Activated naive CD4-positive, alpha-beta T cell treated with anti-CD3 and anti-CD28 coated beads for 36 hours (primary cell): ENCODE measurements at places on chromosomes 7 and 10. TPM values are rescaled to one million over a fixed set of nuclear protein-coding genes. Genes with fewer than 3 reads are reported as not detected.

The SSC4D gene
- total RNA-seq, result 0.57 TPM

The DNAJB6 gene
- 69.0 TPM for total RNA-seq

The SERPINE1 gene
- not detected for total RNA-seq

The ADCY1 gene
- 0.29 TPM for total RNA-seq

The MAGI2 gene
- 0.19 TPM for total RNA-seq

The SHH gene
- not detected for total RNA-seq

The BLNK gene
- not detected for total RNA-seq

The ZNF503 gene
- total RNA-seq, result 0.07 TPM

The ARMC10 gene
- total RNA-seq, result 46.6 TPM

The FAM25G gene
- not detected for total RNA-seq

- no peak for DNase-seq
- H3K4me1 ChIP-seq, result no peaks in the 10 kb centered on the region
- no peaks in the 10 kb centered on the region for H3K27me3 ChIP-seq
Observed at GRCh38 chr10:84660450-84661159, 332.2 kb downstream of the CCSER2 start.

- H3K27me3 ChIP-seq, result peaks cover 3% of the 10 kb centered on the region
- no peak overlapping the region for H3K27ac ChIP-seq
- H3K36me3 ChIP-seq, result no peaks in the 10 kb centered on the region
- H3K4me3 ChIP-seq, result no peak overlapping the region
Observed at GRCh38 chr7:26500749-26501352, 209.2 kb downstream of the SNX10 start.

GRCh38 chr10:5365928-5366327, 1.2 kb downstream of the UCN3 start:
- H3K4me3 ChIP-seq, result no peak overlapping the region
- H3K36me3 ChIP-seq, result no peaks in the 10 kb centered on the region
- H3K27ac ChIP-seq, result no peak overlapping the region
- no peaks in the 10 kb centered on the region for H3K4me1 ChIP-seq

GRCh38 chr10:42941790-42942189, 135.1 kb upstream of the RET start:
- no peaks in the 10 kb centered on the region for H3K4me1 ChIP-seq
- no peaks in the 10 kb centered on the region for H3K27me3 ChIP-seq
- H3K4me3 ChIP-seq, result no peak overlapping the region
- no peaks in the 10 kb centered on the region for H3K36me3 ChIP-seq

GRCh38 chr7:30330134-30331111, 46.0 kb downstream of the ZNRF2 start:
- peaks cover 2% of the 10 kb centered on the region for H3K36me3 ChIP-seq
- H3K27me3 ChIP-seq, result no peaks in the 10 kb centered on the region
- H3K27ac ChIP-seq, result peak overlapping the region; percentile 48
- peaks cover 44% of the 10 kb centered on the region for H3K4me1 ChIP-seq

DNA sequence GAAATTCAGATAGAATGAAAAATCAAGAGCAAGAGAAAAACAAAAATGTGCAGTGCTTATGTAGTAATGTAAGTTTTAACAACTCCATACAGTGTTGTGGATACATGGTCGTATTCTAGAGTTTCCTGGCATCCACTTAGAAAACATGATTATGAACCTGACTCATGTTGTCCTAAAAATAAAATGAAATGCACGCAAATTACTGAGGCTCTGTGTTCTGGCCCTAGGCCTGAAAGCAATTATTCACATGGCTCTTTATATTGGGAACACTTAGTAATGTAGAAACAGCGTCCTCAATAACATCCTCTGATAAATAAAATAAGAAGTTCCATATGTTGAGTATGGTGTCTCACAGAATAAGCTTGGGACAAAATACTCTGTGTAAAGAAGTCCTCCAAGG, 200.2 kb upstream of the SEMA3E start:
- no peaks in the 10 kb centered on the region for H3K27me3 ChIP-seq
- no peaks in the 10 kb centered on the region for H3K4me1 ChIP-seq
- H3K27ac ChIP-seq, result no peak overlapping the region
- DNase-seq, result no peak
- H3K4me3 ChIP-seq, result no peak overlapping the region

GRCh38 chr10:127117125-127117524, 79.3 kb downstream of the INSYN2A start:
- no peaks in the 10 kb centered on the region for H3K4me1 ChIP-seq
- H3K36me3 ChIP-seq, result no peaks in the 10 kb centered on the region
- DNase-seq, result peak; percentile 62

- H3K27me3 ChIP-seq, result no peaks in the 10 kb centered on the region
- peaks cover 3% of the 10 kb centered on the region for H3K4me1 ChIP-seq
- no peak for DNase-seq
- no peaks in the 10 kb centered on the region for H3K36me3 ChIP-seq
Observed at GRCh38 chr7:45190406-45191165, 33.0 kb downstream of the RAMP3 start.

DNA sequence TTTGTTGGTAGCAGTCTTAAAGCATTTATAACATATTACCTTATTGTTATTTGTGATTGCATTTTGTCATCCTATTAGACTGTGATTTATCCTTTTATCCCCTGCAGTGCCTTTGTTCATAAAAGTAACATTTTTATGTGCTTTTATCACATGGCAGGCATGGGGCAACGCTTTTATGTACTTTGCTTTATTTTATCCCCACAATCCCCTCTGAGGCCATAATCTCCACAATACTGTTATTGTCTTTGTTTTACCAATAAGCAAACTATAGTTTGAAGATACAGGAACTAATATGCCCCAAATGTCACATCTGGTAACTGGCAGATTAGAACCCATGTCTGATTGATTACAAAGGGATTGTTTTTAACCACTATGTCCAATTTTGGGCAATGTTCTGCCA, 613.5 kb downstream of the REEP3 start:
- H3K4me3 ChIP-seq, result no peak overlapping the region
- H3K27me3 ChIP-seq, result no peaks in the 10 kb centered on the region
- H3K36me3 ChIP-seq, result no peaks in the 10 kb centered on the region
- DNase-seq, result no peak

GRCh38 chr7:27156508-27156898, at the start of gene HOXA7:
Gene HOXA7, minus strand, starts transcription at chr7:27156675. Its CDS starts 130 bp downstream, at chr7:27156545.
- no peak within 1 kb of the TSS for H3K27ac ChIP-seq
- peaks cover 85% of the 10 kb centered on the region for H3K27me3 ChIP-seq
- H3K4me1 ChIP-seq, result peaks cover 47% of the 10 kb centered on the region
- H3K4me3 ChIP-seq, result peak within 1 kb of the TSS; percentile 49

- peaks cover 8% of the 10 kb centered on the region for H3K27me3 ChIP-seq
- DNase-seq, result no peak
- H3K4me3 ChIP-seq, result no peak overlapping the region
- no peaks in the 10 kb centered on the region for H3K4me1 ChIP-seq
Observed at GRCh38 chr7:65454469-65454868, 80.8 kb downstream of the ZNF92 start.

- H3K4me3 ChIP-seq, result no peak overlapping the region
- H3K27me3 ChIP-seq, result no peaks in the 10 kb centered on the region
- no peak overlapping the region for H3K27ac ChIP-seq
Observed at GRCh38 chr7:30853576-30853975, 58.1 kb upstream of the AQP1 start.

DNA sequence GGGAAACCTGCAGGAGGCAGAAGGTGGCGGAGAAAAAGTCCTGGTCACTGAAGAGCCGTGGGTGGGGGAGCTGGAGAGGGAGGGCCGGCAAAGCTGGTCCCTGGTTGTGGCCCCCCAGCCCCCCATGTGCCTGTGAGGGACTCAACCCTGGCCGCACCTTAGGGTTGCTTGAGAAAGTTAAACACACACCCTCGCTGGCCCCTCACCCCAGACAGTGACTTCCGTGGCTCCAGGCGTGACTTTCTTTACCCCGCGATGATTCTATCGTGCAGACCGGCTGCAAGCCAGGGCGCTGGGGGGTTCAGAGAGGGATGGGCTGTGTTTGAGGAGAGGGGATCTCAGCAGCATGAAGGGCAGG, 447.6 kb upstream of the FOXK1 start:
- no peak overlapping the region for H3K27ac ChIP-seq
- DNase-seq, result no peak
- no peaks in the 10 kb centered on the region for H3K36me3 ChIP-seq

- H3K4me3 ChIP-seq, result no peak overlapping the region
- peaks cover 10% of the 10 kb centered on the region for H3K4me1 ChIP-seq
- H3K27me3 ChIP-seq, result peaks cover 4% of the 10 kb centered on the region
- H3K27ac ChIP-seq, result no peak overlapping the region
Observed at GRCh38 chr7:29248713-29249382, 54.3 kb downstream of the CHN2 start.

- peaks cover 49% of the 10 kb centered on the region for H3K36me3 ChIP-seq
- peak overlapping the region; percentile 100 for H3K27ac ChIP-seq
- H3K27me3 ChIP-seq, result peaks cover 3% of the 10 kb centered on the region
- DNase-seq, result no peak
- peaks cover 76% of the 10 kb centered on the region for H3K4me1 ChIP-seq
- peak overlapping the region; percentile 97 for H3K4me3 ChIP-seq
Observed at GRCh38 chr10:123154711-123155505, 706 bp downstream of the BUB3 start.

GRCh38 chr10:113506476-113506875, 46.4 kb upstream of the HABP2 start:
- H3K4me3 ChIP-seq, result no peak overlapping the region
- DNase-seq, result no peak
- peaks cover 16% of the 10 kb centered on the region for H3K27me3 ChIP-seq
- H3K27ac ChIP-seq, result no peak overlapping the region

GRCh38 chr7:47188653-47189315, 393.1 kb downstream of the TNS3 start:
- H3K4me1 ChIP-seq, result no peaks in the 10 kb centered on the region
- H3K27ac ChIP-seq, result no peak overlapping the region
- H3K4me3 ChIP-seq, result no peak overlapping the region
- H3K36me3 ChIP-seq, result no peaks in the 10 kb centered on the region
- H3K27me3 ChIP-seq, result peaks cover 2% of the 10 kb centered on the region
- no peak for DNase-seq

DNA sequence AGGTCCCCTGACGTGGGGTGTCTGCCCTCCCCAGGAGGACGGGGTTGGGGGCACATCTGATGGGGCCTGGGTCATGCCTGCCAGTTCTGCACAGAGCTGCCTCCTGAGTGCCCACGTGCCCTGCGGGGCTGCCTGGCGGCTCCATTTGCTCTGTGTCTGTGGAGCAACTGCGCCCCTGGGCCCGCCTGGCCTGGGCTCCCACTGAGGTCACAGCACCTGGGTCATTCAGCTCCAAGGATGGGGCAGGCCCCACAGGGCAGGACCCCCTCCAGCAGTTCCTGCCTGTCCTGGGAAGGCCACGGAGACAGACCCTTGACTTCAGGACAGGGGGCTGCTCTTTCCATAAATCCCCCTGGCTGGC, 590.6 kb downstream of the PTPRN2 start:
- no peaks in the 10 kb centered on the region for H3K36me3 ChIP-seq
- no peak for DNase-seq
- no peak overlapping the region for H3K4me3 ChIP-seq
- H3K4me1 ChIP-seq, result no peaks in the 10 kb centered on the region
- no peaks in the 10 kb centered on the region for H3K27me3 ChIP-seq

GRCh38 chr10:106992055-106992454, 172.5 kb downstream of the SORCS1 start:
- no peak overlapping the region for H3K27ac ChIP-seq
- H3K4me3 ChIP-seq, result no peak overlapping the region
- H3K36me3 ChIP-seq, result no peaks in the 10 kb centered on the region
- no peaks in the 10 kb centered on the region for H3K4me1 ChIP-seq

- no peak overlapping the region for H3K4me3 ChIP-seq
- H3K36me3 ChIP-seq, result peaks cover 6% of the 10 kb centered on the region
- peaks cover 22% of the 10 kb centered on the region for H3K4me1 ChIP-seq
Observed at GRCh38 chr7:112248598-112248997, 42.1 kb downstream of the ZNF277 start.
